ENCODE measurements at places on chromosomes 13 and 19.
A peak's percentile ranks its signal among the peaks of the same experiment; 100 is the strongest.

DNA sequence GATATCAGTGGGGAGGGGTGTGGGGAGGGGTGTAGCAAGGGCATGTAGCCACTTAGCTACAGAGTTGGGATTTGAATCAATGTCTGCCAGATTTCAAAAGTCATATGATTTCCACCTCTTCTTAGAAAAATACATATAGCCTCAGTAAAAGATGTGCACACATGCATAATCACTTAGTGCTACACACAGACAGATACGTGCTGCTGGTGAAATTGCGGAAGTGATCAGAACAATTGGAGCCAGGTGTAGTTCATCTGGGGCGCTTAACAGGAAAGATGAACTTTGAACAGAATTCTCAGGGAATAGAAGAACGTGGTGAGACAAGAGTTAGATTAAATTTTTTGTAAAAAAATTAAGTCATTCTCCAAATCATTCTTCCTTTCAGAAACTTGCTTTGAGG is 333.1 kb downstream of the KCNRG start:
- no peaks in the 10 kb centered on the region for H3K27me3 ChIP-seq
- no peak for DNase-seq
- H3K4me3 ChIP-seq, result no peak overlapping the region
- no peaks in the 10 kb centered on the region for H3K36me3 ChIP-seq

DNA sequence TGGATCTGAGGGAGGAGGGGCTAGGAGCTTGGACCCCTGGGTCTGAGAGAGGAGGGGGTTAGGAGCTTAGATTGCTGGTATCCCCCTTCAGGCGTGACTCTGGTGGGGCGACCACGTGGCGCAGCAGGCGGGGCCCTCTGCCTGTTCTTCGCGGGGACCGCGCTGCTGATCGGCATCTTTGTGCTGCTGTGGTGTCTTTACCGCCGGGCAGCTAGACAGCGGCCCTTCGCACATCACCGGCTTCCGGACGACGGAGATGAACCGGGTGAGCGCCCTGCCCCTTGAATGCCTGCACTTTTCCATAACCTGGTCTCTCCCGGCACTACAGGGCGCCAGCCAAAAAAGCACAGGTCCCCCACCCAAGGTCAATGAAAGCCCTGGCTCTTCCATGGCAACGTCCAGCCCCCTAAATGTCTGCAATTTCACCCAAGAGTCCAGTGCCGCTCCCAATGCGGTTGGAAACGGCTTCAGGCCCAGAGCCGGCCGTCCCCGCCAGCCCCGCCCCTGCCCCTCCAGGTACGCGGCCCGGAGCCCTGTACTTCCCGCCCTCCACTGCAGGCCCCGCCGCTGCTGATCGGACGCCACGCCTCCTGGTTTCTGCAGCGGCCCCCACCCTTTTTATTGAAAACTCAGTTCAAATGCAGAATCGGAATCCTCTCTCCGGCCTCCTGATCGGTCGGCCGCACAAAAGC is 2.8 kb downstream of the GFY start:
- H3K27me3 ChIP-seq, result peaks cover 71% of the 10 kb centered on the region
- DNase-seq, result no peak
- no peak overlapping the region for H3K27ac ChIP-seq
- peak overlapping the region; percentile 60 for H3K4me3 ChIP-seq
- H3K4me1 ChIP-seq, result peaks cover 24% of the 10 kb centered on the region

DNA sequence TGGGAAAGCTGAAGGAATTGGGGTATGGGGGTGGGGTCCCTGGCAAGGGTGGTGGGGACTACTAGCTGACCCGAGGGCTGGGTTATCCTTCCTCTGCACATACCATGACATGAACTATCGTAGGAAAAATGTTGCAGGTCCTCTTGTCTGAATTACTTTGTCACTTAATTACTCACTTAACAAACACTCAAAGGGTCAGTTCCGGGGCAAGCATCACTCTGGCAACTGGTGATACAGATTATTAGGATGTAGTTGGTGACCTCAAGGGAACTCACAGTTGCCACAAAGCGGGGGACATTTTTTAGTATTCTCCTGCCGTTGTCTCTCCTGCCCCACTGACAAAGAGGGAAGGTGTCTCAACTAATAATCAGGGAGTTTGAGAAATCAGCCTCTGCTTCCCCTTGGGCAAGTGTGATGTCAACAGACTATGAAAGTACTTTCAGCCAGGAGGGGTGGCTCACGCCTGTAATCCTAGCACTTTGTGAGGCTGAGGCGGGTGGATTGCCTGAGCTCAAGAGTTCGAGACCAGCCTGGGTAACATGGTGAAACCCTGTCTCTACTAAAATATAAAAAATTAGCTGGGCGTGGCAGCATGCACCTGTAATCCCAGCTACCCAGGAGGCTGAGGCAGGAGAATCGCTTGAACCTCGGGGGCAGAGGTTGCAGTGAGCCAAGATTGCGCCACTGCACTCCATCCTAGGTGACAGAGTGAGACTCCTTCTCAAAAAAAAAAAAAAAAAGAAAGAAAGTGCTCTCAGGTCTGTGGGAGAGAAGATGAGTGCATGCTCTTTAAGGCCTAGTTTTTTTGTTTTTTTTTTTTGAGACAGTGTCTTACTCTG is 10.3 kb downstream of the DNAJB1 start:
- no peaks in the 10 kb centered on the region for H3K27me3 ChIP-seq
- no peaks in the 10 kb centered on the region for H3K4me1 ChIP-seq
- H3K4me3 ChIP-seq, result no peak overlapping the region

GRCh38 chr19:47598407-47599349 is 10.3 kb upstream of the BICRA start:
- H3K27me3 ChIP-seq, result no peaks in the 10 kb centered on the region
- DNase-seq, result peak; percentile 49
- H3K4me3 ChIP-seq, result no peak overlapping the region
- peak overlapping the region; percentile 49 for H3K27ac ChIP-seq

GRCh38 chr19:53388904-53389303 is 6.0 kb upstream of the ZNF765 start:
- H3K4me3 ChIP-seq, result no peak overlapping the region
- H3K4me1 ChIP-seq, result peaks cover 1% of the 10 kb centered on the region
- no peak overlapping the region for H3K27ac ChIP-seq
- no peaks in the 10 kb centered on the region for H3K27me3 ChIP-seq

GRCh38 chr13:83633746-83634145 is 248.5 kb downstream of the SLITRK1 start:
- H3K27me3 ChIP-seq, result no peaks in the 10 kb centered on the region
- no peaks in the 10 kb centered on the region for H3K36me3 ChIP-seq
- no peak overlapping the region for H3K27ac ChIP-seq

DNA sequence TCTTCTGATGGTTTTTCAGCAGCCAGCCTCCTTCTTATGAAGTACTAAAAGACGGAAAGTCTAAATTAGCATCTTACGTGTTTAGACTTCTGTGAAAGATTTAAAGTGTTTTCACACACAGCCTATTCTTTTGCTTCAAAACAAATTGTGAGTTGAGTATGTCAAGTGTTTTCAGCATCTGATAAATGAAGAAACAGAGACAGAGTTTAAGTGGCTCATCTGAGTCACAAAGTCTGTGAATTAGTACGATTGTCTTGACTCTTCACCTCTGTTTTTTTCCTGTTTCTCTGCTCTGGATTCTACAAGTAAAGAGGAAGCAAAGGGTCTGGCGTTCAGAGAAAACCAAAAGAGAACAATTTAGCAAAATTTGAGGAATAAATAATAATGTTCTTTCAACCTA is 116.4 kb downstream of the FRY start:
- no peak overlapping the region for H3K4me3 ChIP-seq
- DNase-seq, result no peak
- no peak overlapping the region for H3K27ac ChIP-seq
- H3K4me1 ChIP-seq, result peaks cover under 1% of the 10 kb centered on the region
- H3K27me3 ChIP-seq, result no peaks in the 10 kb centered on the region

GRCh38 chr19:4089946-4090345 is 23.2 kb upstream of the ZBTB7A start:
- H3K27ac ChIP-seq, result no peak overlapping the region
- H3K4me3 ChIP-seq, result no peak overlapping the region
- H3K27me3 ChIP-seq, result no peaks in the 10 kb centered on the region

DNA sequence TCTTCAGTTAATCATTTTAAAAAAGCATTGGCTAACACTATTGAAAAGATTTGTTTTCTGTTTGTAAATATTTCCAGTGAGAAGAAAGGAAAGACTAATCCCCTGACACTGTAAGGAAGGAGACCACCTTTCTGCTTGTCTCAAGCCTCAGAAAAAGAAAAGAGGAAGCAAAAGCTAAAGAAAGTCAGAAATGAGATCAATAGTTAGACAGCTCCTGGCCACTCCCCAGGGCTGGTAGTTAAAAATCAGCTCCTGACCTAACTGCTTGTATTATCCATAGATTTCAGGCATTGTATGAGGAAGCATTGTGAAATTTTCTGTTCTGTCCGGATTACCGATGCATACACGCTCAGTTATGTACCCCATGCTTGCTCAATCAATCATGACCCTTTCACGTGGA is 76.6 kb downstream of the ZNF486 start:
- H3K4me1 ChIP-seq, result peaks cover 4% of the 10 kb centered on the region
- no peak overlapping the region for H3K27ac ChIP-seq
- no peak for DNase-seq
- H3K4me3 ChIP-seq, result no peak overlapping the region

- H3K36me3 ChIP-seq, result no peaks in the 10 kb centered on the region
- no peak for DNase-seq
- H3K4me1 ChIP-seq, result no peaks in the 10 kb centered on the region
- no peak overlapping the region for H3K4me3 ChIP-seq
These were observed 78.6 kb upstream of the SIAH3 start for GRCh38 chr13:45930177-45930576.

DNA sequence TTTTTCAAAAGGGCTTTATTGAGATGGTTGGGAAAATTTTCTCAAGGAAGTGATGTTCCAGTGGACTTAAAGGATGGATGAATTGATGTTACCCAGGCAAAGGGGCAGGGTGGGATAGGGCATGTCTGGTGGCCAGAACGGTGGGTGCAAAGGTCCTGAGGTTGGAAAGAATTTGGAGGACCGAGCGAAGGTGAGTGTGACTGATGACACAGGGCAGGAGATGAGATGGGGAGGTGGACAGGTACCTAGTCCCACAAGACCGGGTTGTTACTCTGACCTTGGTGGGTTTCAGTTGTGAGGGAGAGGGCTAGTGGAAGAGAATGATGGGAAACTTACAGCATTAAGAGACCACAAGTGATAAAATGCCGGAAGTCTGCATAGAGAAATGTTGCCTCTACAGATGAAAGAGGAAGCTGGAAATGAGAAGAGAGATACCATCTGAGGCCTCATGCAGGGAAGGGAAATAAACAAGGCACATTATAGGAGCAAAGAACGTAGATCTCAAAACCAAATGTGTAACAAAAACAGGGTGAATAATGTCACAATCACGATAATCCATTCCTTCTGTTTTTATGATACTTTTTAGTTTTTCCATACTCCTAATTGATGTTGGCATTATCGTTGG is 4.5 kb downstream of the ADGRE1 start:
- no peak overlapping the region for H3K4me3 ChIP-seq
- no peak for DNase-seq
- H3K4me1 ChIP-seq, result no peaks in the 10 kb centered on the region
- H3K36me3 ChIP-seq, result no peaks in the 10 kb centered on the region
- no peak overlapping the region for H3K27ac ChIP-seq
- no peaks in the 10 kb centered on the region for H3K27me3 ChIP-seq

DNA sequence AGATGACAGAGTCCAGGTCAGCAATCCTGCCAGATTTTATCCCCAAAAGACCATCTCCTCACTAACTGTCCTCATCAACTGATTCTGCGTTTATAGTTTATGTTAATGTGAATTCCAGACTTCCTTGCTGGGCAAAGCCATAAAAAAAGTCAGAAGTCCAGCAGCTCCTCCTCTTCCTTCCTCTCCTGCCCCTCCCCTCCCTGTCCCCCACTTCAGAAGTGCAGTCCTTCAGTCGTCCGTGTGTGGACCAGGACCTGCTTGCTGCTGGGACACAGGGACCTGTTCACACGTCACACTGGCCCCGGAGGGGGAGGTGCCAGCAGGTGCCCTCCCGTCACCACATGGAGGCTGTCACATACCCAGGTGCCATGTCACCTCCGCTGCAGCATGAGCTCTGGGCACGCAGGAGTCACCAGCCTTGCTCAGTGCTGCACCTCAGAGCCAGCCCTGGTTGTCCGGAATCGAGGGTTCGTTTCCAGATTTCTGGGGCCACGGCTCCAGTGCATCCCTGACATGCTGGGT is 4.0 kb upstream of the MCF2L start:
- no peaks in the 10 kb centered on the region for H3K36me3 ChIP-seq
- no peak for DNase-seq
- no peaks in the 10 kb centered on the region for H3K27me3 ChIP-seq
- H3K4me3 ChIP-seq, result peak overlapping the region; percentile 40

- H3K36me3 ChIP-seq, result no peaks in the 10 kb centered on the region
- H3K27ac ChIP-seq, result no peak overlapping the region
- H3K27me3 ChIP-seq, result no peaks in the 10 kb centered on the region
These were observed 473.1 kb downstream of the TDRD3 start for GRCh38 chr13:60869941-60870613.

- H3K4me1 ChIP-seq, result peaks cover 21% of the 10 kb centered on the region
- no peaks in the 10 kb centered on the region for H3K36me3 ChIP-seq
- H3K27me3 ChIP-seq, result no peaks in the 10 kb centered on the region
- no peak for DNase-seq
- peak within 1 kb of the TSS; percentile 76 for H3K4me3 ChIP-seq
These were observed at the start of gene BST2 for GRCh38 chr19:17405250-17406045. Gene BST2, minus strand, starts transcription at chr19:17405630. Its CDS starts 55 bp downstream, at chr19:17405575.

GRCh38 chr13:24668955-24669582 is 11.1 kb upstream of the ATP12A start:
- H3K27ac ChIP-seq, result no peak overlapping the region
- H3K36me3 ChIP-seq, result no peaks in the 10 kb centered on the region
- no peaks in the 10 kb centered on the region for H3K4me1 ChIP-seq
- DNase-seq, result no peak
- H3K4me3 ChIP-seq, result no peak overlapping the region

DNA sequence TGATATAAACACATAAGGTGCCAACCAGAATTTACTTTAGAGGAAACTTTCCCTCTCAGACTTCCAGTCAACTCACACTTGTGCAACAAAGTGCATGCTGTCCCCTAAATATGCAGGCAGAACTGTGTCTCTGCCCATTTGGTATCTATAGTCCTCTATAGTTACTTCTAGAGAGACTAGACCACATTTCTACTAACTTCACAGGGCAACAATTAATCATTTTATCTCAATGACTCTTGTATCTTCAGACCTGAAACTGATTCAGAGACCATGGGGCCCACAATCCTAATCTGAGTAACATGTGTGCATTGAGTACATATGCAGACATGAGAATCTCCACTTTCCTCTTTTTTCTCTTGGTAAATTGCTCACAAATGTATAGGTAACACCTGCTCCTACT is 158.1 kb downstream of the ZNF486 start:
- H3K4me1 ChIP-seq, result peaks cover 3% of the 10 kb centered on the region
- no peak overlapping the region for H3K27ac ChIP-seq
- H3K27me3 ChIP-seq, result no peaks in the 10 kb centered on the region

GRCh38 chr19:55446060-55446459 is 3.0 kb upstream of the SHISA7 start:
- H3K27me3 ChIP-seq, result peaks cover 29% of the 10 kb centered on the region
- peaks cover 9% of the 10 kb centered on the region for H3K4me1 ChIP-seq
- no peak overlapping the region for H3K27ac ChIP-seq
- DNase-seq, result no peak
- H3K36me3 ChIP-seq, result no peaks in the 10 kb centered on the region
- no peak overlapping the region for H3K4me3 ChIP-seq

Measured in neuronal stem cell (in vitro differentiated cells).